ENCODE measurements at places on chromosomes 12 and 14. TPM values are rescaled to one million over a fixed set of nuclear protein-coding genes. Genes with fewer than 3 reads are reported as not detected.

Gene FANCM
- polyA plus RNA-seq: 6.0 TPM

Gene BCL11B
- 8.2 TPM for polyA plus RNA-seq

Gene SRRM4
- polyA plus RNA-seq: not detected

Gene ADGRD1
- polyA plus RNA-seq: not detected

Gene PAH
- polyA plus RNA-seq: not detected

Gene RIPK3
- 11.1 TPM for polyA plus RNA-seq

- H3K4me3 ChIP-seq: no peak overlapping the region
- DNase-seq: no peak
- H3K27me3 ChIP-seq: no peaks in the 10 kb centered on the region
- H3K27ac ChIP-seq: peak overlapping the region; percentile 53
- peaks cover 41% of the 10 kb centered on the region for H3K36me3 ChIP-seq
These were observed 25.0 kb downstream of the CREBL2 start for GRCh38 chr12:12636641-12637040.

DNA sequence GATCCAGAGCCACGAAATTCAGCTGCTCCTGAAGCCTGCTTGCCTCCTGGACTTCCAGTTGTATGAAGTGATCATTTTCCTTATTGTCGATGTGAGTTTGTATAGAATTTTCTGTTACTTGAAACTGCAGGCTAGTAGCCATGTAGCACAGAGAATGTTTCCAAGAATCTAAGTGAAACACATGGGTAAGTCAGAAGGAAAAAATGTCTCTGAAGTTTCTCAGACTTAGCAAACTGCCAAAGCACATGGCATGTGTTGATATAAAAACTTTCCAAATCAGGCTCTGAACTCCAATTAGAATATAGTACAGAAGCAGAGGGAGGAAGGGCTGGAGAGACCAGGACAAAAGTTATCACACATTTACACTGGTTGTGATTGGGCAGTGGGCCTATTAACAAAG lies 9.8 kb upstream of the PCNX1 start:
- no peak overlapping the region for H3K27ac ChIP-seq
- H3K27me3 ChIP-seq: no peaks in the 10 kb centered on the region
- no peak for DNase-seq
- H3K36me3 ChIP-seq: no peaks in the 10 kb centered on the region
- peaks cover 27% of the 10 kb centered on the region for H3K4me1 ChIP-seq

DNA sequence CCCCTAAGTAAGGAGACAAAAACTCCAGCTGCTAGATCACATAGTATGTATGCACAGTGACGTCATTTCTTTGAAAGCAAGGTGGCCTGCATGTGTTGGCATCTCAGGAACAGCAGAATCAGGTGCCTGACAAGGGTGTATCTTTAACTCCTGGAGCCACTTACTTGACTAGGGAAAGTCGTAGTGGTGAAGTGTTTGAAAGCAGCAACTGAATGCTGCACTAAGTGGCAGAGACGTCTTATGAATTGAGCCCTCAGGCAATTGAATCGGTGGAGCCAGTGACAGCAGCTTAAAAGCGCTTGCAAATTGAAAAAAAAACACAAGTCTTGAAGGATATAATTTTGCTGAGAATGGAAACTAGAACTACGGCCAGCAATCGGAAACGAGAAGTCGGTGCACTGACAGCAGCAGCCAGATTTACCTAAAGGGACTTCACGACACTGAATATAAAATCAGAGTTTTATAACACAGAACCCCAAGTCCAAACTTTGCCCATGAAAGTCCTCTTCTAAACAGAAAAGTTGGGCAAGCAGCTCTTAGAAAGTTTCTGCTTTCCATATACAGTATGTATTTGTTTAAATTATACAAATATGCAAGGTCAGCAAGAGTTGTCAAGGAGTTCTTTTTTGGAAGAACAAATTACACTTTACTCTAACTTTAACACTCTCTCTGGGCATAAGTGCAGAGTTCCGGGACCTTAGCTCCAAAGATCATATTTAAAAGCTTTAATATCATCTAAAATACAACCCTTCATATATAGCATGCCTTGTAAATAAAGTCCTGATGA lies 1.1 kb downstream of the IGF1 start:
- no peak for DNase-seq
- H3K4me3 ChIP-seq: no peak overlapping the region
- H3K27me3 ChIP-seq: peaks cover 2% of the 10 kb centered on the region

DNA sequence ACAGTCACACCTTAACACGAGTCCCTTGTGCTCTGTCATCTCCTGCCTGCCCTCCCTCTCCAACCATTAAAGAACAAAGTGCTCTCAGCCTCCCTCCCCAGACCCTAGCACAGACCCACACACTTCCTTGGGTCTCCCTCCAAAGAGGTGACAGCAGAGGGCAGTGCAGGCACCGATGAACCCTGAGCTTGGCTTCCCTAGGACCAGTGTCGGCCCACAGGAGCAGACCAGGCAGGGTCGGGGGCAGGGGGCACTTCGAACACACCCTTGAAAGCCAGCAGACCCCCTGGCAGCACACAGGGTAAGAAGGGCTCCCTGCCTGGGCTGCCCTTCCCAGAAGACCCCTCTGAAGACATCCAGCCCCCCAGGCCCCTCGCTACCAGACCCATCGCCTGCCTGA lies 7.0 kb downstream of the CDK2AP1 start:
- no peaks in the 10 kb centered on the region for H3K27me3 ChIP-seq
- no peak for DNase-seq
- peaks cover 11% of the 10 kb centered on the region for H3K4me1 ChIP-seq
- H3K36me3 ChIP-seq: no peaks in the 10 kb centered on the region
- H3K4me3 ChIP-seq: no peak overlapping the region

Measured in naive thymus-derived CD8-positive, alpha-beta T cell (primary cell).